Smooth muscle cell of the brain vasculature (primary cell): ENCODE measurements at places on chromosomes 12 and 14.

- no peak for DNase-seq
Measured at GRCh38 chr14:52049721-52050588, 18.9 kb downstream of the NID2 start.

- DNase-seq = no peak
Measured at GRCh38 chr14:100714258-100714892, 12.3 kb upstream of the DLK1 start.

DNA sequence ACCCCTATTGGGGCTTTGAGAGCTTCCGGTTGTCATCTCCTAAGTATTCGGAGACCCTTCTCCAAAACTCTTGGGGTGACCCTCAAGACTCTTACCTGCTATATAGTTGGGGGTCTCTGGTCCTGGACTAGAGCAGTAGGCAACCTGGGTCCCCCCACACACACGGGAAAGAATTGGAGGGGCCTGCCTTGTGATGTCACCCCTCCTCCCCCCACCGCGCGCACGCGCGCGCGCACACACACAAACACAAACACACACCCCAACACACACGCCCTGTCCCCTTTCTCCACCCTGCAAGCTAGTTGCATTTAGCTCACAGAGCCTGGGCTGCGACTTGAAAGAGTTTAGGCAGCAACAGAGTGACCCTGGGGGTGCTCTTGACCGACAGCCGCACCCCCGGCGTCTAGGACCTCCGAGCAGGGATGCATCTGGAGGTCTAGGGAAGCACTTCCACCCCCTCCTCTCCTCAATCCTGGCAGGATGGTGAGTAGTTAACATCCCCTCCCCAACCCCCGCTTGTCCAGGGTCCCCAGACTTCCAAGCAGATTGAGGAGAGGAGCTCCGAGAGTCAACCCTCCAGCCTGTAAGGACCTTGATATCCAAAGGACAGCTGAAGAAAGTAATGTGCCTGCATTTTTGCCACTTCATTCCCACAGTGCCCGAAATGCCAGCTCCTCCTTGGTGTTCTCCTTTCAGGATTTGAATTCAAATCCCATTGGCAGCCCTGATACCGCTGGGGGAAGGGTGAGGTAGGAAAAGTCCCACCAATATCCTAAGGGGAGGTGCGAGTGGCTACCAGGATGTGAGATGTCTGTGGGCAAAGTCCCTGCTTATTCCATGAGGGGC, 1.4 kb upstream of the DNAJC14 start:
- no peak for DNase-seq

DNA sequence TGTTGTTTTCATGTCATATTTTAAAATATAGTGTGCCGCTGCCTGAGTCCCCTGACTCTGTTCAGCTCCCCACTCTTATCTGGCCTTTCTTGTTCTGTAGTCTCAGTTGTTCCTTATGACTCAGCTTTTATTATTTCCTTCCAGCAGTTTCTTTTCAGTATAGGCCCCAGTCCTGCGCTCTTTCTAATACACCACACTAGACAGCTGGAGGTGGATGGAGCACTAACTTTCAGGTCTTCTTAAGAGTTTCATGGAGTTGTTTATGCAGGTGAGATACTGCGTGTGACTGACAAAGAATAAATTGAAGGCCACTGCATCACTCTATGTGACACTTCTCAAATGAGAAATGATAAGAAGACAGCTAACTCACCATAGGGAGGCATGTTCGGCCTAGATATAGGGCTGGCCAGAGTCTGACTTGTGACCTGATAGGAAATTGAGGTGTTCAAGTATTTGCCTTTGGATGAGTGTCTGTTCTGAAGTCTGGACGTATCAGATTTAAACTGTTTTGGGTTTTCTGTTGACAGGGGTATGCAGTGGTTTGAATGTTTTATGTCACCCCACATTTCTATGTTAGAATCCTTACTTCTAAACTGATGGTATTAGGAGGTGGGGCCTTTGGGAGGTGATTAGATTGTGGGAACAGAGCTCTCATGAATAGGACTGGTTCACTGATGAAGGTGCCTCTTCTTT, 60.8 kb upstream of the CLMN start:
- DNase-seq = no peak

- no peak for DNase-seq
Measured at GRCh38 chr12:131682510-131682895, 28.4 kb upstream of the SFSWAP start.

DNA sequence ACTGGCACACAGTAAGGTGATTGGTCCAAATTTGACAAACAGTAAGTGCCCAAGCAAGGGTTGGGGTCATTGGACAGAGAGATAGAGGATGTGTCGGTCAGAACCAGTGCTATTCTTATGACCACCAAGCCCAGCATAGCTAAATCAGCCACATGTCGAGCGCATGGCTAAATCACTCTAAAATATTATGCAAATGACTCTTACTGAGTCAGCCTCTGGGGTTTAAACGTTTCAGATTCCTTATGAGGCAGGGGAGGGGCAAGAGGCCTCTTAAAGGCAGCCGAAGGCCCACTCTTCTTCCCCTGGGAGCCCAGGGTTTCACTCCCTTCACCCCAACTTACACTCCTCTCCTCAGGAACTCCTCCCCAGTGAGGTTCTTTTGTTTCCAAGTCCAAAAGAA, 603 bp upstream of the ENDOU start:
- DNase-seq = no peak

DNA sequence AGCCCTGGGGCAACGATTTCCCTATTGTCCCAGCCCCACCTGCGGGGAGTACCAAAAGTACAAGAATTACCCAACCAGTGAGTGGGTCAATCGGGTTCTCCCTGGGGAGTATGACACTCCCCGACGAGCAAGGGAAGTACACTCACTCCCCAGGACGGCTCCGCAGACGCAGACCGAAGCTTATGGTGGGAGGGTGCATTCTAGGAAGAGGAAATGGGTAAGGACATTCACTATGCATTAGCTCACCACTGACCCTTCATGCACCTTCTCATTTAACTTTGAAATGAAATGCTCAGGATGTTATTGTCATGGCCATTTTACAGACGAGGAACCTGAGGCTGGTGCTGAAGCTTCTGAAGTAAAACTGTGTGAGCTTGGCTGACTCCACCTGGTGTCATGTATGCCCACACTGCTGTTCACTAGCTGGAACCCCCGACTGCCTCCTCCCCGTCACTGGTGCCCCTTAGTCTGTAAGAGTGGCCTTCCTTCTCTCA, 45.8 kb upstream of the TMED10 start:
- peak; percentile 33 for DNase-seq

- no peak for DNase-seq
Measured at GRCh38 chr14:32623300-32624093, 294.4 kb downstream of the AKAP6 start.

DNA sequence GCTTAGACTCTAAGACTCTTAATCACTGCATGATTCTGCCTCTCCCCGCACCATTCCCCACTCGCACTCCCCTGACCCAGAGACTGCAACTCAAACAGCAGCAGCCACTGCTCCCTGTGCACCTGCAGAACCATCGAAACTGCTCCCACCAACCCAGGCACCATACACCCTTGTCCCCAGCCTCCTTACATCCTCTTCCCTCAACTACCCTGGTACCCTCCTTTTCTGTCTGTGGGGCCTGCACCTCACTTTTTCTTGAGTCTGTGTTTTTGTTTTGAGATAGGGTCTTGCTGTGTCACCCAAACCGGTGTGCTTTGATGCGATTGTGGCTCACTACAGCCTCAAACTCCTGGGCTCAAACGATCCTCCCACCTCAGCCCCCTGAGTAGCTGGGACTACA, 69.4 kb downstream of the RNFT2 start:
- no peak for DNase-seq

GRCh38 chr14:90087433-90087832, 25.6 kb downstream of the KCNK13 start:
- no peak for DNase-seq

- DNase-seq = no peak
Measured at GRCh38 chr12:80101126-80101525, 1.8 kb downstream of the OTOGL start.

- DNase-seq = no peak
Measured at GRCh38 chr12:107650977-107651376, 34.6 kb upstream of the PWP1 start.

DNA sequence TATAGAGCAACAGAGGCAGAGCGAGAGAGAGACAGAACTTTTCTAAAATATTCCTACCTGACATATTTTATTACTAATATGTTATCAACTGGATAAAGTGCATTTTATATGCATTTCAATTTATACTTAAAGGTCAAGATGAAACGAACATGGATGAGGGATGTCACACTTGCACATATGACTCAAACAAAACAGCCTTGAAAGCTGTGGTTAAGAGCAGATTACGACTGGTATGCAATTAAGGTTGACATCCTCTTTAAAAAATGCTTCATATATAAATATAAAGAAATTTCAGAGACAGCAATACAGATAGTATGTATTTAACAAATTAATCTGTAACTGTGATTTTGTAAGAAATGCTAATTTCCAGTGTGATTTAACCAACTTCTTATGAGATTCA, 52.5 kb downstream of the LMO3 start:
- DNase-seq = no peak

GRCh38 chr12:82682326-82682725, 4.4 kb upstream of the TMTC2 start:
- no peak for DNase-seq

GRCh38 chr12:7884689-7885088, 12.0 kb upstream of the SLC2A14 start:
- DNase-seq = no peak

DNA sequence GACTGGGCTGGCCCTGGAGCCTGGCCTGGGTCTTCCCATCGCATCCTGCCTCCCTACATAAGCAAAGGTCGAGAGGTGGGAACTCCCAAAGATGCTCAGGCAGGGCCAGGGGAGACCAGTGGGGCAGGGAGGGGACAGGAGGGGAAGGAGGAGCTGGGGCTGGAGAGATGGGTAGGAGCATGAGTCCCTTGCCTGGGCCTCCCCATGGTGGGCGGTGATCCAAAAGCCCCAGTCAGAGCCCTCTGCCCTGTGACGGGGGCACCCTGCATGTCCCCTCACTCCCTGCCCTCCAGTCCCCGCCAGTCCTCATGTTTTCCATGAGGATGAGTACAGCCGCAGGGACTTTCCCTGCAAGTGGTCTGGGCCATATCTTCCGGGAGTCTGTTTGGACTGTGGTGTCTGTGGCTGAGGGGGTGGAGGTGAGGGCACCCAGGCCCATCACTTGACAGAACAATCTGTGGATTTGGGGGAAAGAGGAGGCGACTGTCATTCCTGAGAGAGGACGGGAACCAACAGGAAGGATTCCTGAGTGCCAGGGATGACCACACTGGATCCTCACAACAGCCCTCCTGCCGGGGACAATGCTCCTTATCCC, 9.3 kb downstream of the BDKRB2 start:
- no peak for DNase-seq

DNA sequence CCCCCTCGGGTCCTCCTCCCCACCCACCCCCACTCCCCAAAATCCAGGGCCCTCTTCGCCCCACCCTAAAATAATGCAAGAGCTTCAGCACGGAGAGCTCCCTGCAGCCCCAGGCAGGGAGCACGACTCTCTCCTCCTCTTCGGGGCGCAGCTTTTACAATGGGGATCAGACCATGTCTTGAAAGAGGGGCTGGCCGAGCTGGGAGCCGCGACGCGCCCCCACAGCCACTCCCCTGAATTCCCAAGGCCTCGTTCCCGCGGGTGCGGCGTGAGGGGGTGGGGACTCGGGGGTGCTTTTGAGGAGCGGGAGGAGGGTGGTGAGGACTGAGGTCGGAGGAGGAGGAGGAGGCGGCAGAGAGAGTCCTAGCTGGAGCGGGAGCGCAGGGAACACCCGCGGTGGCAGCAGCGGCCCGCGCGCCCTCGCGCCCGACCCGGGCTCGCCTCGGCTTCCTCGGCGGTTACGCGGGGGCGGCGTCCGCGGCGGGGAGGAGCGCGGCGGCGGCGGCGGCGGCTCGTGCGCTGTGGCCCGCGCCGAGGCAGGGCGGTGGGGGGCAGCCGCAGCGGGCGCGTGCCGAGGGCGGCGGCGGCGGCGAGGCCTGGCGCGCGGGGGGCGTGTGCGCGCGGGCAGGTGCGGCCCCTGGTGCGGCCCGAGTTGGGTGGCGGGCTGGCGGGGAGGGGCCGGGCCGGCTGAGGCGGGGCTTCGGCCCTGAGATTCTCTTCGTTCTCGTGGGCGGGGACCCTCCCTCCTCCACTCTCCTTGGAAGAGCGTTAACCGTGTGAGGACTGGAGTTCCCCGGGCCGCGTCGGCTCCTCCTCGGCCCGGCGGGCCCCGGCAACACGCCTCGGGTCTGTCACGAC, at the start of gene ANKS1B:
ANKS1B (minus strand) TSS at position 666 of the 858 bp plus-strand sequence. CDS start 699 bp downstream, outside the sequence.
- DNase-seq = no peak

DNA sequence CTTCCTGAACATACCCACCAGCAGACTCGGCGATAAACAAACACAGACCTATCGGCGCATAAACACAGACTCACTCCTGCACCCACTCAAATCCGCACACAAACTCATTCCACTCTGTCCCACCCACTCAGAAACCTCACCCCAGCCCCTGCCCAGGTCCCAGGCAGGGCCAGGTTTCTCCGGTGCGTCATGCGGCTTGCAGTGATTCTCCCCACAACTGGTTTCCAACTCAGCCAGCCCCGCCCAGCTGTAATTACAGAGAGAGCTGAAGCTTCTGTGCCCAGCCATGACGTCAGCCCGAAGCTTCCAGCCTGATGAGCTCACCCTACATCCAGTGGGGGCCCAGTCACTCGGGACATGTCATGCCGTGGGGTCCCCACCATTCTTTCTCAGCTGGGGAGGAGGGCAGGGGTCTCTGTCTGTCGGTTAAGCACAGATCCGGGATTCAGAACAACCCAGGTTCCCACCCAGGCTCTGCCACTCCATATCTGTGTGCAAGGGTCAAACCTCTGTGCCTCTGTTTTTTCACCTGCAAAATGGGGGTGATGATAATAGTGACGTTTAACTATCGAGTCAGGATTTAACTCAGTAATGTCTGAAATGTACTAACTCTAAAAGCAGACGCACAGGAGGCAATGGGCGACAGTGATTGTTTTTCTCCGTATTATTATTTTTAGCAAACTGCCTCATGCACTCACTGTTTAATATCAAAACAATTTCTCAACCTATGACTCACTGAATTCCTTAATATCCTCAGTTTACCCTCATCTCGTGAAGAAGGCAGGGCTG, 2.3 kb upstream of the HSPB8 start:
- DNase-seq = peak; percentile 41

GRCh38 chr14:104120281-104120741, 18.1 kb upstream of the KIF26A start:
- no peak for DNase-seq

GRCh38 chr14:52051871-52052270, 17.0 kb downstream of the NID2 start:
- no peak for DNase-seq

GRCh38 chr12:124851342-124851741, 12.3 kb downstream of the SCARB1 start:
- no peak for DNase-seq
